ENCODE measurements at places on chromosomes 11 and 22.

DNA sequence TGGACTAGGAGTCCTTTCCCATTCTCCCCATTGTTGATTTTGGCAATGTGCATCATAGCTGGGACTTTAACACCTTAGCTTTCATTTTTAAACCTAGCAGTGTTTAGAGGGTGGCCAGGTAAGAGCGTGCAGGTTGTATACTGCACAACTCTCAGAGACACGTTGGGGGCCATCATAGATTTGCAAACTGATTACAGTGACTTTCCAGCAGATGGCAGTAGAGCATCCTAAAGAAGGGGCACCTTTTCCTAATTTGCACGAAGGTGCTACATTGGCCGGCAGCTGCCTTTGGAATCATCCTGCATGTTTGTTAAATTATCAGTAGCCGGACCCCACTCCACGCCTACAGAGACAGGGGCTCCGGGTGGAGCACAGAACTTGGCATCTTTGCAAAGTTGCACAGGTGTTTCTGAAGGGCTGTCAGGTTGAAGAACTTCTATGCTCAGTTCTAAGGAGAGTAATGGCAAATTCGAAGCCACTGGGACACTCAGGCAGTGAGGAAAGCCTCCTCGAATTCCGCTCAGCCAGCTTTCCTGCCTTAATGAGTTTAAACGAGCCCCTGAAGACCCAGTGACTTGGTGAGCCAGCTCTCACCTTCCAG, 7.7 kb downstream of the LHFPL7 start:
- peak; percentile 68 for DNase-seq

DNA sequence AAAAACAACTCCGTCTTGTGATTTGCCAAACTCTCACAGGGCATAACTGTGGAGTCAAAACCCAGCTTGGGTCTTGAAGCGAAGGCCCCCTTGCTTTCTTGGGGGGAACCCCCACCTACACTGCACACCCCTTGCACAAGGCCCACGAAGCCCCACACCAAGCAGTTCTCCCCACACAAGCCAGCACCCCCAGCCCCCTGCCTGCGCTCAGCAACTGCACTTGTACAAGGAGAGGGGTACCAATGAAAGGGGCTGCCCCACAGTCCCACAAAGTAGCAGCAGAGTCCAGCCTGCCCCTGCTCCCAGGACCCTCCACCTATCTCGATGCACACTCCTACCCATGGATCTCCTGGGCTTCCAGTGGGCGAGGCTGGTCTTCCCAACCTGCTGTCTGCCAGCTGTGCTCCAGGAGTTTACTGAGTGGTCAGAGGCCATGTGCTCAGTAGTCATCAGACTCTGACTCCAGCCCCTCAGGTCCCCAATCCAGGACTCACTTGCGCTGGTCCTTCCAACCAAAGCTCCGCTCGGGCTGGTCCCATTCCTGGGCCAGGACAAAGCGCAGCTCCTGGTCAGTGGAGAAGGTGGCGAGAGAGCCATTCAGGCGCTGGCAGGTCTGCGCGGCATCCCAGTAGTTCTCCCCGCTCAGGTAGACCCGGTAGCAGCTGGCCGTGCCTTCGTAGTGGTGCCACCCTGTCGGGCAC, 57.7 kb downstream of the DGCR2 start:
- DNase-seq = no peak

GRCh38 chr22:35664955-35665587, 16.8 kb downstream of the APOL6 start:
- no peak for DNase-seq

- DNase-seq = peak; percentile 97
Measured at GRCh38 chr11:78801161-78801884, 226.7 kb upstream of the NARS2 start.

DNA sequence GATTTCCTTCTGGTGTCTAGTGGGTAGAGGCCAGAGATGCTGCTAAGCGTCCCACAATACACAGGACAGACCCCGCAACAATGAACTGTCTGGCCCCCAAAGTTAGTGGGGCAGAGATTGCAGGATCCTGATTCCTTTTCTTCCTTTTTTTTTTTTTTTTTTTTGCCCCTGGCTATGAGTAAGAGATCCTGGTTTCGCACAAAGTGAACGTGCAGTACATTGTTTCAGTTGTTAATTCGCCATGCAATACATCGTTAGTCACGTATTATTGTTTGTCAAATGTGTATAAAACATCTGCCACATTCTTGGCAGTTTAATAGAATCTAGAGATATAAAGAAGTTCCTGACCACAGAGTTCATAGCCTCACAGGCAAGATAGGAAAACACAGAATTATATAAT, 20.2 kb downstream of the ST3GAL4 start:
- DNase-seq = no peak

- DNase-seq = no peak
Measured at GRCh38 chr11:123434262-123434661, 4.2 kb downstream of the GRAMD1B start.

DNA sequence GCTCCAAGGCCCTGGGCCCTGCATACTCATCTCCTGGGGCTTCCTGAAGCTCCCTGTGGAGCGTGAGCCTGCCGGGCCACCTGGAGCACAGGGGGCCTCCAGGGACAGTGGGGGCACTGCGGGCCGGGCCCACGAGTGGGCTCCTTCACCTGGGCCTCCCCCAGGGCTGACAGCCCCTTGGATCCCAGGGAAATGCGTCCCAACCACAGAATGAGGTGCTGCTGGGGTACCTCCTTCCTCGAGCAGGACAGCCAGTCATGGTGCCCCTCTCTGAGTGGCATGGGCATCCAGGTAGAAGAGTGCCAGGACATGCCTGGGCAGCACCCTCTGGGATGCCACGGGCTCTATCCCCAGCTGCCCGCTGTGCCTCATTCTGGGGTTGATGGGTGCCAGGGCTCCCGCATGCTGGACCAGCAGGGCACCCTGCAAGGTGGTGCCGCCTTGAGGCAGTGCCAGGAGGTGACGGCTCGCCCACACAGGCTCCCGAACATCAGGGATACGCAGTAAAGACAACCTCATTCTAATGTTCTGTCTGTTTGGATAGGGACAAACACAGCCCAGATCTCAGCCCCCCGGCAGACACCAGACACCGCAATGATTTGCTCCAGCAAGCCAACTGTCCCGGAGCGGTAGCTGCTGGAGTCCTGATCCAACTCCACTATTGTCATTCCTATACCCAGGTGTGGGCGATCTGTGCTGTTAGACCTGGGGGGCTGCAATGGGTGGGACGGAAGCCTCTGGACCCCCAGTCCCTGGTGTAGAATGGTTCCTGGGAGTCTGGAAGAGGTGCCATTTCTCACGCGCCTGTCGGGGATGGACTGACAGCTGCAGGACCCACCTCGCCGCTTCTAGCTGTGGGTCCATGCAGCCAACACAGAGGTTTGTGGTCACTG, 25.8 kb downstream of the KRTAP5-5 start:
- no peak for DNase-seq

DNA sequence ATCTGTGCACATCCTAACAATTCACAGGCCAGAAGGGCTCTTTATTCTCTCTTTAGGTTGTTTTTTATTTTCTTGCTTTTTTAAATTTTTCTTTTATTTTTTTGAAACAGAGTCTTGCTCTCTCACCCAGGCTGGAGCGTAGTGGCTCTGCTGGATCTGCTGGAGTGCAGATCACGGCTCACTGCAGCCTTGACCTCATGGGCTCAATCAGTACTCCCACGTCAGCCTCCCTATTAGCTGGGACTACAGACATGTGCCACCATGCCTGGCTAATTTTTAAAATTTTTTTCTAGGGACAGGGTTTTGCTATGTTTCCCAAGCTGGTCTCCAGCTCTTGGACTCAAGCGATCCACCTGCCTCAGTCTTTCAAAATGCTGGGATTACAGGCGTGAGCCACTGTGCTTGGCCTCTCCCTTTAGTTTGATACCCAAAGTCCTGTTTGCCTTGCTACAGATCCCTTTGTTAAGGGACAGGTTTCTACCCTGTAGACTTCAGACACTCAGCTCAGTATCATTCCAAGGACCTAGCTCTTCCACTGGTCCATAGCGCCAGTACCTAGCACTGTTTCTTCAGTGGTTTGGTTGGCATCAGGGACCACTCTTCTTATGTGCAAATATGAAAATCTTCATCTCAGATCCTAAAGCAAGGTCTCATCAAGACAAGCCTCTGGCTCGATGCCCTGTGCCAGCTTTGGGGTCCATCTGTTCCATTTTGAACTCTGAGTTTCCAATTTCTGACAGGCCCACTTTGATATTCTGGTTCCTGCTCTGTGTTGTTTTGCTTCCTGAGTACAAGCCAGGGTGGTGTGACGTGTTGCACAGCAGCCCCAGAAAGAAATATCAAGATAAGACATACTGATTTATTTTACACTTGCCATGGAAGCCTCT, 211.7 kb downstream of the FAT3 start:
- no peak for DNase-seq

Data from suppressor macrophage (primary cell).